ENCODE measurements at places on chromosomes 1 and 21.

GRCh38 chr1:155200920-155201319 lies 6.8 kb downstream of the THBS3 start:
- DNase-seq: no peak

GRCh38 chr1:234327577-234328164 lies 45.6 kb upstream of the COA6 start:
- no peak for DNase-seq

DNA sequence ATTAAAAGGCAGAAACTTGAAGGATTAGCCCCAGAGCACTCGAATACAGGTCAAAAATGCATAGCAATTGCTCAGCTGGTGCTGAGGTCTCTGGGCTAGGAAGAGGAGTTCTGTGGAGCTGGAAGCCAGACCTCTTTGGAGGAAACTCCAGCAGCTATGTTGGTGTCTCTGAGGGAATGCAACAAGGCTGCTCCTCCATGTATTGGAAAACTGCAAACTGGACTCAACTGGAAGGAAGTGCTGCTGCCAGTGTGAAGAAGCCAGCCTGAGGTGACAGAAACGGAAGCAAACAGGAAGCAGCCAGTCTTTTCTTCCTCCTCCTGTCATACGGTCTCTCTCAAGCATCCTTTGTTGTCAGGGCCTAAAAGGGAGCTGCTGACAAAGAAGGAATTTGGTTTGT lies 233.4 kb upstream of the FGGY start:
- no peak for DNase-seq

- DNase-seq: no peak
Measured at GRCh38 chr21:45868488-45868887, 113.1 kb upstream of the COL6A1 start.

- DNase-seq: no peak
Measured at GRCh38 chr1:2230781-2231531, 2.8 kb downstream of the SKI start.

DNA sequence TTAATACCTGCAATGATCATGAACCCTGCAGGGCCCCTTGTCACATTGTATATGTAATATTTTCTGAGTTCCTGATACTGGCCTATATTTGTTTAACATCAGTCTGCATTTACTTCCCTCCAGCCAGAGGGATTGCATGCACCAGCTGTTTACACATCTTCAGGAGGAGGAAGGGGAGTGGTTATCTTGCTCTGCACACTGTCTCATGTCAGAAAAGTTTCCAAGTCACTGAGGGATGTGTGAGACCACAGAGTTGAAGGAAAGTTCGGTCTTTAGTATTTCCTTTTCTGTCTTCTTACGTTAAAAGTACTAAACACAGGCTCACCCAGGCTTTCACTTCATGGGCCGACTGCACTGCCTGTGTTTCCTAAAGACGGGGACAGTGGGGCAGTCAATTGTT lies 574.1 kb downstream of the LMO4 start:
- DNase-seq: no peak

DNA sequence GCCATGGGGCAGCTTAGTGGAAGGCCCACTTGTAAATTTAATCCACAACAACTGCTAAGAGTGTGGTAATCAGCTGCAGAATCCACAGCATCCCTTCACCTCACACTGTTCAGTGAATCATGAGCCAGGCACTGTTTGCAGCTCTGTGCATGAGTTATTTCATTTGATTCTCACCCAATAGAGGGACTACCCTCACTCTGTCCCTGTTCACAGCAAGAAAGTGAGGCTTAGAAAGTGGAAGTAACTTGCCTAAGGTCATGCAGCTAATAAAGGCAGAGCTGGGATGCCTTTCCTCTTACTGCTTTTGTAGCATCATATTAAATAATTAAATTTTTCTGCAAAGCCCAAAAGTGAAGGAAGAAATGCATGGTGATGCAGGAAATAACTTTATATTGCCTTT lies 346.5 kb upstream of the PLD5 start:
- no peak for DNase-seq

DNA sequence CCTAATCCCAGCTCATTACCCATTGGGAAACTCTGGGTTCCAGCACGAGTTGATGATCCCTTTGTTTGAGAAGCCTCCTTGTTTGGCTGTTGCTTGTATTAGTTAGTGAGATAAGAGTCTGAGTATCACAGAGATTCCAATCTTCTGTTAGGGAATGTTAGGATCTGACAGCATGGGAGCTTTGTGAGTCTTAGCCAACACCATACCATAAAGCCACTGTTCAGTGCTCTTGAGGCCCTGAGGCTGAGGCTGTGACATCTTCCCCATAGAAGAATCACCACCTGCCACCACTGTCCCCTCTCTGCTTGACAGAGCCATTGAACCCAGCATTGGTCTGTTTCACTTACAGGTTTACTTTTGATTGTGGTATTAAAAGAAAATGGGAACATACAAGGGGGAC lies 29.3 kb upstream of the NFASC start:
- no peak for DNase-seq

GRCh38 chr1:200302192-200302920 lies 107.5 kb downstream of the ZNF281 start:
- no peak for DNase-seq

DNA sequence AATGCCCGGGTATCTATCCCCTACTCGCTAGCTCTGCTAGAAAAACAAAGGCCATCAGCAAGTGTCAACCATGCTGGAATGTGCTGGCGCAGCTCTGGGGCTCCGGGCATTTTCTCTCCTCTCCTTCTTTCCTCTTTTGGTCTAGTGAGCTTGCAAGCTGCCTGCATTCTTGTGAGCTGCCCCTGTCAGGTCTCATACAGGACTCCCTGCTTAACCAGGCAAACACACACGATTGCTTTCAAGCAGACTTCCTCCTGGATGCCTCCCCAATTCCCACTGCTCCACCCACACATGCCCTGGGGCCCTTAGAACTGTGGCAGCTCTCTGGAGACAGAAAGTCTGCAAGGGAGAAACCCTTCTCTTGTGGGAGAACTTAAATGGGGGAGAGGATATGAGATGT lies 35.7 kb upstream of the SUCO start:
- DNase-seq: no peak

DNA sequence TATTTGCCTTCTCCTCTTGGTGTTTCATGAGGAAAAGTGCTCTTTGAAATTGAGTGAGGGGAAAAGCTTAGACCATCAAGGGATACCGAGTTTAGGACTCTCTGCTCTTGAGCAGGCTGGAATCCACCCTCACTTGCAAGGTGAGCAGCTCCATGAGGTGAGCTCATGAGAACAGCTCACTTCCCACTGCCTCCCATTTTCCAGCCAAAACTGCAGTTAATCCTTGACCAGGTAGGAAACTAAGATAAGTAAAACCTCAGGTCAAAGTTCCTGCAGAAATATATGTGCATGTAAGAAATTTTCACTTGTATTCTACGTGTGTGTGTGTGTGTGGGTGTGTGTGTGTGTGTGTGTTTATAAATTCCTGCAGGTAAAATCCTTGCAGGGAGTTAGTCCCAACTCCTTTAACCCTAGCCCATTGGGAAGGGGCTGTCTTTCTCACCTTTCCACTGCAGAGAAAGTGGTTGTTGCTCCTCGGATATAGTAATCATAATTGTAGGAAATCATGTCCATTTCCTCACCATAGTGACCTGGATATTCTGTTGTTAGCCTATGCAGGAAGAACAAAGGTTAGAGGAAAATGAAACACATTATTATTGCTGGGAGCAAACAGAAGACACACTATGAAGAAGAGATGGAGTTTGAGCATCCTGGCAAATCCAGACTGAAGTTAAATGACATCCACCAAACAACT lies 28.3 kb downstream of the DPT start:
- DNase-seq: no peak

DNA sequence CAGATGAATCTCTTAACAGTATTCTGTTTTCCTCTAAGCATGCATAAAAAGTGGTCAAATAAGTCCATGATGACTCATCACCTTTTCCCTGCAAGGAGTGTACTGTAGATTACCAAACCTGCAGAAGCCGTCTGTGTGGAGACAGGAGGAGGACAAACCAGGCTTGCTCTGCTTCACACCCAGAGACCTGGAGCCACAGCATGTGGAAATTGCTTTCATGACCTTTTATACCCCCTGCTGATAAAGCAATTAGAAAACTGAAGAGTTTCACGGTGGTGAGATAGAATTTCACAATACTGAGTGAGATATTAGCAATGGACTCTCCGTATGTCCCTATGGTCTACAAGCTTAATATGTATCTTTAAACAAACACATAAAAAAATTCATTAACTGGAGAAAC lies 9.4 kb downstream of the CORT start:
- DNase-seq: no peak

- no peak for DNase-seq
Measured at GRCh38 chr1:224114787-224115175, 870 bp downstream of the FBXO28 start.

DNA sequence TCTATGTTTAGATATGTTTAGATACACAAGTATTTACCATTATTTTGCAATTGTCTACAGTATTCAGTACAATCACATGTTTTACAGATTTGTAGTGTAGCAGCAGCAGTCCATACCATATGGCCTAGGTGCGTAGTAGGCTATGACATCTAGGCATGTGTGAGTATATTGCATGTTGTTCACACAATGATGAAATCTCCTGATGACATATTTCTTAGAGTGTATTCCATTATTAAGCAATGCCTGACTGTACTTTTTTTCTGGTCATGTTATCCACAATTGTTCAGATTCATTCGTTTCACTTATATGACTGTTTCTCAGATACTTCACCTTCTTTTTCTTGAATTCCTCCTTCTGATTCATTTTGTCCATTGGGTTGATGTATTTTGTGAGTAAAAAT lies 9.9 kb upstream of the BACE2 start:
- no peak for DNase-seq

DNA sequence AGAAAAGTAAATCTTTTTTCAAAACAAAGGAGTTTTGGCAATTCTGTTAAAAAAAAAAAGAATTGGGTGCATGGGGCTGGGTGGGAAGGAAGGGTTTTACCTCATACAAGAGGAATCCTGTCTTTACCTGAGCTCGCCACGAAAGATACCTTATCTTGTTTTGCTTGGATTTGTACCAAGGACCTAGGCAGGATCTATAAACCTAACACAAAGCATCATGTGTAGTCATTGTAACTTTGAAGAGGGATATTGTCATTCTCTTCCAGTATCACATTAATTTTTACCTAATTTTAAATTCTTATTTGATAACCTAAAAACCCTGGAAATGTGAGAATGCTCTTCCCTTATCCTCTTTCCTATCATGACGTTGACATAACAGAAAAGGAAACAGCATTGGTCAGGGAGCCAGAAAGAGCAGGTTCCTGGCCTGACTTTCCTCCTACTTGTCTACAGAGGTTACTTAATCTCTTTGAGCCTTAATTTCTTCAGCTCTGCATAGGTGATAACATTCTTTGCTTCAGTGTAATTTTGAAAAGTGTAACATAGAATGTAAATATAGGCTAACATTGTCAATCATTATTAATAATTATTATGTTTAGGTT lies 4.0 kb upstream of the LAMC1 start:
- no peak for DNase-seq

GRCh38 chr1:21012937-21013336 lies 163.8 kb downstream of the EIF4G3 start:
- no peak for DNase-seq

- no peak for DNase-seq
Measured at GRCh38 chr1:205041998-205042910, 758 bp upstream of the CNTN2 start.

GRCh38 chr1:13864760-13865159 lies 164.8 kb downstream of the PRDM2 start:
- no peak for DNase-seq

DNA sequence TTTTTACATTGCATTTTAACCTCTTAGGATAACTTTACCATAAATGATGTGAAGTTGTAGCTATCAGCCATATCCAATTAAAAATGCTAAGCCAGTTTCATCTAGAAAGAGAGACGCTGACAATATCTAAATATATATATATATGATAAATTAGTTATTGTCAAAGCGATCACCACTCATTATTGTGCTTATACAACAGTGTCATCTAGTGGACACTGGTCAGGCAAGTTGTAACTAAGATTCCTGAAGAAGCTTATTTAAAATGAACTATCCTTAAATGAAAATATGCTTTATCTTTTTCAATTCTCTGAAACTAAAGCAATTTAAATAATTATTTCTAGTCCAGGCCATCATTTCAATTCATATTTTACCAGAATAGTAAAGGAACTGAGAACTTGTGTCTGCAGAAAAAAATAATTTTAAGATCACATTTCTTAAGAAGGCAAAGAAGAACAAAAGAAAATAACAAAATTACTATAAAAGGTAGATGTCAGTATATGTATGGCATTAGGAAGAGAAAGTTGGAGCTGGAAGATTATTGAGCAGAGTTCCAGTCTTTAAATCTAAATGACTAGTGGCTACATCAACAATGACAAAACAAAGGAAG lies 193.3 kb upstream of the SNX7 start:
- DNase-seq: peak; percentile 76

DNA sequence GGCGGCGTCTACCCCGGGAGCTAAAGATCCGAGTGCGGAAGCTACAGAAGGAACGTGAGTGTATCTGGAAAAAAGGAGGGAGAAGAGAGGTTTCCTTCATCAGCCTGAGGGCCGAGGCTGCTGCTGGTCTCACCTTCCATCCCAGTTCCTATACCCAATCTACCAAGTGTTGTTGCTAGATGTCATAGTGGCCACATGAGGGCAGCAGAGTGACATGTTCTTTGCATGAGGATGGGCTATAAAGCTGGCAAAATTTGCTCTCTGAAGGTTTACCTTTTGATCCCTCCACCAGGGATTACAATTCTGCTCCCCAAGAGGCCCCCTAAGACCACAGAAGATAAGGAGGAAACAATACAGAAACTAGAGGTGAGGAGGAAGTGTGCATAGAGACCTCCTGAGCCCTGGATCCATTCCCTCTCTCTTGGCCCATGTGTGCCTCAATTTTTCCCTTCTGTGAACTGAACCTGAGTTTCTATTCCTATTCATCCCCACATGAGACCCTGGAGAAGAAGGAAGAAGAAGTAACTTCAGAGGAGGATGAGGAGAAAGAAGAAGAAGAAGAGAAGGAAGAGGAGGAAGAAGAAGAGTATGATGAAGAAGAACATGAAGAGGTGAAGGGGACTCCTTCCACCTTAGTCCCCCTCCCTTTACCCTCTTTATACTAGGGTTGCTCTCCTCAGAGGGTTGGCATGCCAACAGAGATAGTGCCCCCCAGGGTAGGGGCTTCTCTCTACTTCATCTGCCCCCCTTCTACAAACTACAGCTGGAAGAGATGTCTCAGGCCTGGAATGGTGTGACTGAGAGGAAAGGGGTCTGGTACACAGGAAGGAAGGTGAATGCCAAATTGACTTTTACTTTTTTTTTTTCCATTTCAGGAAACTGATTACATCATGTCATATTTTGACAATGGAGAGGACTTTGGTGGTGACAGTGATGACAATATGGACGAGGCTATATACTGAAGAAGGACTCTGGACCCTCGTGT lies 13.3 kb downstream of the POLR3GL start:
- peak; percentile 84 for DNase-seq

DNA sequence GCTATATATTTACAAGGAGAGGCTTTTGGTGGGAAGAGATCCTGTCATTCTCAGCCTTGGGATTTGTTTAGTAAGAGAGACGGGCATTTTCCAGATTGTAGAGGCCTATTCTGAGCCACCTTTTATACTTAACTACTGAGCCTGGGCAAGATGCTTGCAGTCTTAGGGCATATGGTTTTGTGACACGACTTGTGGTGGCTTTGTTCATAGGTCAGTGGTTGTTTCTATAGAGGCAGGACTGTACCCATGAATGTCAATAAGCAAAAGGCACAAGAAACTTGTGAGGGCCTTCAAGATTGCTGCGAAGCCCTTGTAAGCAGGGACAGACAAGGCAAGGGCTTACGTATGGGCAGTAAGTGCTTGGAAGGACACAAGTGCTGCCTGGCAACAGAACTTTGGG lies 3.4 kb upstream of the FCRL3 start:
- DNase-seq: no peak

GRCh38 chr1:221759436-221759835 lies 17.5 kb upstream of the DUSP10 start:
- DNase-seq: no peak

- DNase-seq: no peak
Measured at GRCh38 chr1:19412654-19413053, 72.7 kb downstream of the CAPZB start.
